ENCODE measurements at places on chromosomes 11 and 22. TPM values are rescaled to one million over a fixed set of nuclear protein-coding genes. Genes with fewer than 3 reads are reported as not detected.

SCGB1A1 gene
- total RNA-seq: not detected

POU2AF3 gene
- not detected for total RNA-seq

ACRV1 gene
- total RNA-seq: not detected

OR51B2 gene
- total RNA-seq: not detected

ACTN3 gene
- total RNA-seq: 0.30 TPM

RIBC2 gene
- total RNA-seq: 7.3 TPM

UPK3A gene
- total RNA-seq: not detected

DNA sequence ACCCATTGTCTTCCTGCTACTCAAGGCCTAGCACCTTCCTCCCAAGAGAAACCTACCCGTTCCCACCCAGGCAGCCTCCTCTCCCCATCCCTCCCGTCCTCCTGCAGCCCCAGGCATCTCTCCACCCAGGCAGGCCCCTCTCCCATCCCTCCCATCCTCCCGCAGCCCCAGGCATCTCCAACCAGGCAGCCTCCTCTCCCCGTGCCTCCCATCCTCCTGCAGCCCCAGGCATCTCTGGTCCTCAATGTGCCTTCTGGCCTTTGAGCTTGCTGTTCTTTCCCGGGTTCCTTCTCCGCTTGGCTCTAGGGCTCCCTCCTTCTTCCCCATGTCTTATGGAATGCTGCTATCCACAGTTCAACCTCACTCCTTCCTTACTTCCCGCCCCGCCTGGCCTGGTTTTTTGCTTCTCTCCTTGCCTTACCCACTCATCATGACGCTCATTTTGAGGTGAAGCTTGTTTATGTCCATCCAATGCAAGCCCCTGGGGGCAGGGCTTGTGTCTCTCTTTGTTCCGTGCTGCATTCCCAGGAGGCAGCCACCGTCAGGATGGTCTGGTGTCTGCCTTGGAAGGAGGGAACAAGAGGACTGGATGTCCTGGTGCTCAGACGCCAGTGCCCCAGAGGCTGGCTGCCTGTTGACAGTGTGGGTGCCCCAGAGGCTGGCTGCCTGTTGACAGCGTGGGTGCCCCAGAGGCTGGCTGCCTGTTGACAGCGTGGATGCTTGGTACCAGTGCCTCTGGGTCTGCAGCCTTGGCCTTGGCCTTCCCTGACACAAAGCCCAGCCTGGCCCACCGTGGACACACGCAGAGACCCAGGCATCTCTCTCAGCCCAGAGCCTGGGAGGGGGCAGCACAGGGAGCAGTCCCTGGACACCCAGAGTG, 815.7 kb downstream of the BRD1 start:
- DNase-seq: no peak
- no peaks in the 10 kb centered on the region for H3K27me3 ChIP-seq
- H3K4me1 ChIP-seq: no peaks in the 10 kb centered on the region
- H3K36me3 ChIP-seq: no peaks in the 10 kb centered on the region
- H3K4me3 ChIP-seq: no peak overlapping the region

GRCh38 chr11:63020671-63021291, 5.1 kb upstream of the SLC22A8 start:
- H3K27me3 ChIP-seq: peaks cover 9% of the 10 kb centered on the region
- peaks cover 2% of the 10 kb centered on the region for H3K4me1 ChIP-seq
- no peak overlapping the region for H3K4me3 ChIP-seq
- peak; percentile 36 for DNase-seq
- no peak overlapping the region for H3K27ac ChIP-seq

GRCh38 chr11:22879630-22880029, 19.4 kb upstream of the CCDC179 start:
- no peak overlapping the region for H3K27ac ChIP-seq
- H3K27me3 ChIP-seq: no peaks in the 10 kb centered on the region
- no peaks in the 10 kb centered on the region for H3K36me3 ChIP-seq
- H3K4me1 ChIP-seq: no peaks in the 10 kb centered on the region
- no peak overlapping the region for H3K4me3 ChIP-seq

- no peak for DNase-seq
- H3K4me3 ChIP-seq: no peak overlapping the region
- no peaks in the 10 kb centered on the region for H3K36me3 ChIP-seq
- H3K27ac ChIP-seq: no peak overlapping the region
- H3K27me3 ChIP-seq: no peaks in the 10 kb centered on the region
These were observed 4.6 kb downstream of the OR4C45 start for GRCh38 chr11:50037251-50037650.

- H3K36me3 ChIP-seq: peaks cover 3% of the 10 kb centered on the region
- peaks cover 39% of the 10 kb centered on the region for H3K4me1 ChIP-seq
- DNase-seq: no peak
- peaks cover 1% of the 10 kb centered on the region for H3K27me3 ChIP-seq
- peak overlapping the region; percentile 60 for H3K27ac ChIP-seq
- H3K4me3 ChIP-seq: peak overlapping the region; percentile 24
These were observed 47.2 kb downstream of the MCHR1 start for GRCh38 chr22:40726514-40726913.

GRCh38 chr22:24463071-24463760, 31.9 kb upstream of the UPB1 start:
- no peak overlapping the region for H3K4me3 ChIP-seq
- no peak for DNase-seq
- no peak overlapping the region for H3K27ac ChIP-seq
- no peaks in the 10 kb centered on the region for H3K36me3 ChIP-seq

DNA sequence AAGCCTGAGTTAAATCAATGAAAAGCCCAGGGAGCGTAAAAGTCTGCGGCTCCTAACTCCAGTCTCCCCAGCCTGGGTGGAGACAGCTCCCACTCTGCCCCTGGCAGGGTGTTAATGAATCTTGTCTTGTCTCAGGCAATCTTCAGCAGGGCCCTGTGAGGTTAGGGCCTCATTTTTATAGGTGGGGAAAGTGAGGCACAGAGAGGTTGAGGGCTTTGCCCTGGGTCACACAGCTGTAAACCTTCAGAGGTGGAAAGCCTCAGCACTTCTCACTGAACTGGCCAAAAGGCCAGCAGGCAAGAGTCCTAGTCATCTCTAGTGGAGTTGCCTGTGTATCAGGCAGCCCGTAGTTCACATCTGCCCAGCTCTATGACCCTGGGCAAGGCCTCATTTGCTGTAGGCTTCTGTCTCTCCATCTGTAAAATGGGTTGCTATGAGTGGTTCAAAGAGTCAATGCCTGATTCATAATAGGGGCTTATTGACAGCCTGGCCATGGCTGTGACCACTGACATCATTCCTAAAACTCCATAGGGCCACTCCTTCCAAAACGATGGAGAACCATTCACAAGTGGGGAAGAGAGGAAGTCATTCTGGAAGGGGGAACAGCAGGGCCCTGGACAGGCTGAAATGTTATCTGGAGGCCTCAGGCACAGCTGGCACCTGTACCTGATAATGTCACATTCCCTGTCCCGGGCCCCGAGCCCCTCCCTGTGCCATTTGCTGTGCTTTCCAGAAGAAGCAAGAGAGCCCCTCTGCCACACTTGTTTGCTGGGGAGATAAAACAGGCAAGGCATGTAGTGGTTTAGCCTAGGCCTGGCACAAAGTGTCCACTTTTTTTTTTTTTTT, 6.0 kb downstream of the CBX7 start:
- H3K27me3 ChIP-seq: no peaks in the 10 kb centered on the region
- peak overlapping the region; percentile 73 for H3K4me3 ChIP-seq
- peaks cover 14% of the 10 kb centered on the region for H3K36me3 ChIP-seq
- peak overlapping the region; percentile 81 for H3K27ac ChIP-seq
- H3K4me1 ChIP-seq: peaks cover 56% of the 10 kb centered on the region
- DNase-seq: no peak

DNA sequence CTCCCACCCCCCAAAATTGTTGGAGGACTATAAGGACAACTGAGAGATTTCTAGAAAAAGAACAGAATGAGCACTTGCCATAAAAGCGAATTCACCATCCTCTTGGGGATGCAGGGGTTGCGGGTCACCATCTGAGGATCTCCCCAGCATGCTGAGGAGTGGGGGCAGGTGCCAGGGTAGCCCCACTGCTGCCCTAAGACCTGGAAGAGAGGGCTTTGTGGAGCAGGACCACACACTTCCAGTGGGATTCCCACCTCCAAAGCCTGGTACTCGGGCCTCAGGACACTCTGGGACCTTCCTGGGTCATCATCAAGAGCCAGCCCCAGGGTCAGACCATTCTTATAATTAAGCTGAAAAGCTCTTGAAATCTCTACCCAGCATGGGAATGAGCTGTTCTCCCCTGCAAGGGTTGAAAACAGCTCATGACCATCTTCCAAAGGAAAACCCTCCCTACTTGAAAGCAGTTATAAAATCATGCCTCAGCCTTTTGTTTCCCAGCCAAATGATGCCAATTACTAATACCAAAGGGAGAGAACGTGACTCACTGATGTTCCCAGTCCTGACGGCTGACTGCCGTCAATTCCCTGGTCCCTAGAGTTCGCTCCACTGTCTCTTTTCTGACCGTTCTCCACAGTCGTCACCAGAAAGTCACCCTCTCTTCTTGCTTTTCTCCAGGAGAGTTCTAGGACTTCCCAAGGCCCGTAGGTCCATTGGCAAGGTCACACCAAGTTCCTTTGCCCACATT, 76.8 kb upstream of the CREB3L1 start:
- no peak overlapping the region for H3K4me3 ChIP-seq
- H3K36me3 ChIP-seq: no peaks in the 10 kb centered on the region
- H3K4me1 ChIP-seq: no peaks in the 10 kb centered on the region
- H3K27me3 ChIP-seq: peaks cover 50% of the 10 kb centered on the region
- H3K27ac ChIP-seq: no peak overlapping the region
- no peak for DNase-seq

GRCh38 chr11:82960779-82961143, 59.2 kb downstream of the DDIAS start:
- H3K27me3 ChIP-seq: peaks cover 19% of the 10 kb centered on the region
- no peak overlapping the region for H3K4me3 ChIP-seq
- peaks cover 38% of the 10 kb centered on the region for H3K36me3 ChIP-seq
- no peak for DNase-seq
- peak overlapping the region; percentile 24 for H3K27ac ChIP-seq
